ENCODE measurements at places on chromosomes 5 and 9.

DNA sequence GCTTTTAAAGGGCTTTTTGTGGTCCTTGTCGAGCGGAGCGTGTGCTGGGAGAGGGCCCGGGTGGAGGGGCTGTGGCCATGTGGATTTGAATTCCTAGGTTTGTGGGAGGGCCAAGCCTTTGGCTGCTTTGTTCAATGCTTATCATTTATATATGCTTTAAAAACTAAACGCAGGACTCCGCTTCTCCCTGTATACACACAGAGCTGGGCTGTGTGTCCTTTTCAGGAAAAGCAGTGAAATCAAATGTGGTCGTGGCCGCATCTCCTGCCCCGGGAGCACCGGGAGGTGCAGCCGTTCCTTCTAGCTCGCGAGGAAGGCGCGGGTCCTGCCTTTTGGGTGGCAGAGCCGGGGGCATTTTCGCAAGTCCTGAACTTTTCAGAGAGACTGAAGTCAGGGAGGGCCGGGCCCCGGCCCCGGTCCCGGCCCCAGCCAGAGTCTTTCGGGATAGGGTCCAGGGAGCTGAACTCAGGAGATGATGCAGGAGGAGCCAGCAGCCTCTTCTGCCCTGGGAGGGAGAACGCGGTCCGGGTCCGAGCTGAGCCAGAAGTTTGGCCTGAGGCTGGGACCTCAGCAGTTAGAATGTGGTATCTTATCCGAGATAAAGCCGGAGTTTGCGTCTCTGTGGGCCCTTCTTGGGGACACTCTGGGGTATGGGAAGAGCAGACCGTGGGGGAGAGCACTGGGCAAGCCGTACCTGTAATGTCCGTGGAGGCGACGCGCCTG lies 158.8 kb downstream of the C9orf152 start:
- no peak for DNase-seq

GRCh38 chr5:31485376-31486207 lies 46.3 kb downstream of the DROSHA start:
- no peak for DNase-seq

GRCh38 chr9:16867576-16868311 lies 2.7 kb downstream of the BNC2 start:
- no peak for DNase-seq

GRCh38 chr5:77133061-77133758 lies 46.1 kb upstream of the ZBED3 start:
- no peak for DNase-seq

- no peak for DNase-seq
Measured at GRCh38 chr9:33082538-33083326, 6.3 kb upstream of the SMU1 start.

GRCh38 chr9:34233672-34234071 lies 54.8 kb downstream of the UBAP1 start:
- DNase-seq = no peak
